ENCODE measurements at places on chromosomes 7 and 10.

GRCh38 chr10:24360282-24361127 lies 151.6 kb downstream of the KIAA1217 start:
- DNase-seq: peak; percentile 90

GRCh38 chr10:65065278-65065677 lies 1544.1 kb downstream of the REEP3 start:
- no peak for DNase-seq

- no peak for DNase-seq
Measured at GRCh38 chr7:155071916-155072571, 1.9 kb downstream of the HTR5A start.

- no peak for DNase-seq
Measured at GRCh38 chr10:14917827-14918226, 36.1 kb downstream of the DCLRE1C start.

DNA sequence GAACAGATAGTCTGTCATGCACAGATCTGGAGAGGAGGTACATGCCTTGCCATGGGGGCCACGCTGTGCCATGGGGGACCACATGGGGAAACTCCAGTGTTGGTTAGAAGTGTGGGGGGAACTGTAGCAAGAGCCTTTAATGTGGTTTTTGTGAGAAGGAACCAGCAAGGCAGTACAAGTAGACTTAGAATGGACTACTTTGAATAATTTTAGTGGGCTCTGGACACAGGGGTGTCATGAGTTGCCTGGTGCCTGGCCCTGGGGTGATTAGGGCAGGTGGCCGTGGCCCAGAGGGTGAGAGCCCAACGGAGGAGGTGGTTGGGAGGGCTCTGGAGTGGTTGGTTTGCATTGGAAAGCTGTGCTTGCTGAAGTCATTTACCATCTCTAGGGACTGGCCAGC lies 77.2 kb downstream of the CXCL12 start:
- DNase-seq: no peak

DNA sequence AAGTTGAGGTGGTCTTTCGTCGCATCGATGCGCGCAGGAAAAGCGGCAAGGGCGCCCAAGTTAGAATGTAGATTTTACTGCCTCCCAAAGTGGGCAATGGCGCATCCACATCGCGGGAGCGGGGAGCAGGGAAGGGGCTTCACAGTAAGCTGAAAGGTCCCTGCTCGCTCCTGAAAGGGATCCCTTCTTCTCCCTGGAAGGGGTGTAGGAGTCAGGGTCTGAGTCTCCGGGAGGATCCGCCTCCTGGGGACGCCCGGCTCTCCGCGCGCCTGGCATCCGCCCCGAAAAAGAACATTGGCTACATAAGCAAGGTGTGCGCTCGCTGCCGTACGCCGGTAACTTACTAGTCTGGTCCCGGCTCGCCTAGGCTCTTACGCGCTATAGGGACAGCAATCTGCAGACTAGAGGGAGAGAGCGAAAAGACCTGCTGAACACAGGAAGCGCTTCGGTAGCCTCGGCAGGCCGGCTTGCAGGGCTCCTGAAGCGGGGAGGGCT lies 804 bp downstream of the UNC5B start:
- peak; percentile 92 for DNase-seq

- DNase-seq: no peak
Measured at GRCh38 chr7:158458716-158459282, 128.8 kb downstream of the PTPRN2 start.

- DNase-seq: no peak
Measured at GRCh38 chr7:126792521-126792920, 460.2 kb downstream of the GRM8 start.

GRCh38 chr10:71396711-71397295 lies at the start of gene CDH23:
TSS of gene CDH23 (plus strand) at chr10:71396920. CDS start at chr10:71439832, 42,912 bp downstream.
- DNase-seq: peak; percentile 88

DNA sequence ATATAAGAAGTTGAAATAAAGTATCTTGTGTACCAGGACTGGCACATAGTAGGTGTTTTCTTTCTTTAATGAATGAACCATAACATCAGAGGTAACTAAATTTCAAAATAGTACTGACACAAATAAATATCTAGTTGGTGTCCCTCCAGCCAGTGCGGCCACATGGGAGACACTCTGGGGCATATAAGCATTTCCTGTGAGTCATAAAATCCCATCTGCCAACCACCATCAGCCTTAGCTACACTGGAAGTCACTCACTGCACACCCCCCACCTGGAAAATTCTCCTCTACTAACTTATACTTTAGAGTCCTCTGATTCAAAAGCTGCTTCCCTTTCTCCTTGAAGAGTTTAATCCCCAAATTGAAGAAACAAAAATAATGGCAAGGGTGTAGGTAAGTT lies 32.5 kb downstream of the DYDC1 start:
- DNase-seq: no peak
